Effector memory CD4-positive, alpha-beta T cell (primary cell): ENCODE measurements at places on chromosomes 6 and 20.

GRCh38 chr20:1536893-1537730 lies 20.4 kb downstream of the SIRPD start:
- no peak for DNase-seq

DNA sequence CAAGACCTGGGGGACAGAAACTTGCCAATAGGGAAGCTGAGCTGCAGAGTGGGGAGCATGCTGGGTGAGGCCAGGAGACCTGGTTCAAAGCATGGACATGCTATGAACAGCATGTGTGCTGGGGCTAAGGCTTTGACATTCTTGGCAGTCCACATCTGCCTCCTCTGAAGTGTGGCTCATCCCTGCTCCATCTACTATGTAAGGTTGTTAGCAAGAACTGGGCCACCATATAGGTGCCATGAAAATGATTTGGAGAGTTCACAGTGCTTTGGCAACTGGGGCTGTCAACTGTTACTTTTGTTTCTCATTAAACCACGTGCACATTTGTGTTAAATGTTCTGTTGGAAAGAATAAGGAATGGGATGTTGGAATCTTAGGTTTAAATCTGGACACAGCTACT lies 311.1 kb downstream of the CDC5L start:
- DNase-seq: no peak

GRCh38 chr6:13522656-13523055 lies 35.3 kb upstream of the GFOD1 start:
- no peak for DNase-seq

DNA sequence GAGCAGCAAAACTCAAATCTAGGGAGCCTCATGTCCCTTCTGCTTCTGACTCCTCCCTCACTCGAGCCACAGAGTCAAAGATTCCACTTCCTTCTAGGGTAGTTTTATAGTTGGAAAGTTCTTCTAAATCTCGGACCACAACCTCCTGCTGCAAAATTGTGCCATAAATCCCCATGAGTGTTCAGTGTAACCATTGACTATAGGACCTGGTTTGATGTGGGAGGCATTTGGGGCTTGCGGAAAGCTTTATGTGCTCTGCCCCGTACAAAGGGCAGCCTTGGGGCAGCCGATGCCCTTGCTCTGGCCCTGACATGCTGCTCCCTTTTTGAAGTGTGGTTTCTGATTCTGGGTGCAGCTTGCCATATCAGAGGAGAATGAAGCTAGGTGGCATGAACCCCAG lies 43.6 kb upstream of the IER3 start:
- no peak for DNase-seq

DNA sequence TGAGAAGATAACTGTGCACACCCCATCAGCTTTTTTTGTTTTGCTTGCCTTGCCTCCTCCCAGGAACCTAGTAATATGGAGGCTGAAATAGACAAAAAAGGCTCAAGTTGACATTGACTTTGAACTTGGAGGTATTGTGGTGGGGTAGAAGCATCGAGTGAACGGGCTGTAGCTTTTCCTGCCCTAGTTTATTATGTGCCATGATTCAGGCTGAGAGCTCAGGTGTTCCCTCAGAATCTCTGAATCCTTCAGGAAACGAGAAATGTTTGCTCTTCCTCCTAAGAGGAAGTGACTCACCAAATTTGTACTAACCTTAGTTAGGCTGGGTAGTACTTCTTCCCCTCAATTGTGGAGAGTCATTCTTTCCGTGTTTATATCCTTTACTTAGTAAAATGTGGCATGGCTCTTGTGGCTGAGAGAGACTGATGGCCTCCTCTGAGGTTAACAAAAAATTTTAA lies 98.8 kb downstream of the SASH1 start:
- DNase-seq: no peak

DNA sequence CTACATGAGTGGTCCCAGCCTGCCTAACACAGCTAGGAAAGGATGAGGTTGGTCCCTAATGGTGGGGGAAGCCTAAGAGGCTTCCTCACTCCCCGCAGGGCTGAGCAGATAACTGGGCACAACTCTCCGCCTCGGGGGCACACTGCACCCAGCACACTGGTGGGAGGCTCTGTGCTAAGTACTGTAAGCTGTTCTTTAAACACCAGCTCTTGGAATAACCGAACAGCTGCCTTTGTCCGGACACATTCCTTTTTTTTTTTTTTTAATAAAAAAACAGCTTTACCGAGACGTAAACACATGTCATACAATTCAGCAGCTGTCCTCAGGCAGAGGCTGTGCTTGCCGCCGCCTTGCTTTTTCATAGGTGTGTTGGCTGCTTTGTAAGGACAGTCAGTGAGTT lies 6.9 kb downstream of the PSMG4 start:
- no peak for DNase-seq

- DNase-seq: no peak
Measured at GRCh38 chr6:89954721-89955148, 60.5 kb downstream of the GJA10 start.

DNA sequence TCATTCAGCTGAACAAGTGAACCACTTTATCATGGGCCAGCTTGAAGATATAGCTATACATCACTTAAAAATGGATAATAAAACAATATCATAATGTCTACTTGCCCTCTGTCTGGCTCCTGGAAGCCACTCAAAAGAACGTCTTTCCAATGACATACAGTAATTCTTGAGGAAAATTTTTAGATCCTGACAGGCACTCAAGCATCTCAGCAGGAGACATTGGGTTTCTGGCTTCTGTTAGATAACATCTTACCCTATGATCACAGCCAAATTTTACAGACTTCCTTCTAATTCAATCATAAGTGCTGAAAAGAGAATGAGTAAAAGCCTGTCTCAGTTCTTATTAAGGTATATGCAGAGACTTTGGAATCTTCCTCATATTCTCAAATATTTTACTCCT lies 330 bp downstream of the CGA start:
- no peak for DNase-seq

GRCh38 chr6:158262755-158263154 lies 49.5 kb upstream of the TULP4 start:
- DNase-seq: no peak

DNA sequence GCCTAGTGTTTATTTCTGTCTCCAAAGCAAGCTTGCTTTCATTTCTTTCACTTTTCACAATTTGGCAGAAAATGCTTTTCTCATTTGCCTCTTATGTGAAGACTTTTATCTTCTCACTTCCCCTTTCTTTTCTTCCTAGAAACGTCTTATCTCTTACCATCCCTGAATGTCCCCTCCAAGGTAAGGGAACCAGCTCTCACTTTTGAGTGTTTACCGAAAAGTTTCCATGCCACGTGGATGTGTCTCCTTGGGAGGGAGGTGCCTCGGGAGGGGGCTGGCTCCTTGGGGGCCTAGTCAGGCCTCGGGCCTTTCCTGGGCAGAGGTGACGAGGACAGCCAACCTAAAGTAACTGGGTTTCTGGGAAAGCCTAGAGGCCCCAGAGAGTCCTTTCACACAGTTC lies 127.4 kb downstream of the CD24 start:
- no peak for DNase-seq

DNA sequence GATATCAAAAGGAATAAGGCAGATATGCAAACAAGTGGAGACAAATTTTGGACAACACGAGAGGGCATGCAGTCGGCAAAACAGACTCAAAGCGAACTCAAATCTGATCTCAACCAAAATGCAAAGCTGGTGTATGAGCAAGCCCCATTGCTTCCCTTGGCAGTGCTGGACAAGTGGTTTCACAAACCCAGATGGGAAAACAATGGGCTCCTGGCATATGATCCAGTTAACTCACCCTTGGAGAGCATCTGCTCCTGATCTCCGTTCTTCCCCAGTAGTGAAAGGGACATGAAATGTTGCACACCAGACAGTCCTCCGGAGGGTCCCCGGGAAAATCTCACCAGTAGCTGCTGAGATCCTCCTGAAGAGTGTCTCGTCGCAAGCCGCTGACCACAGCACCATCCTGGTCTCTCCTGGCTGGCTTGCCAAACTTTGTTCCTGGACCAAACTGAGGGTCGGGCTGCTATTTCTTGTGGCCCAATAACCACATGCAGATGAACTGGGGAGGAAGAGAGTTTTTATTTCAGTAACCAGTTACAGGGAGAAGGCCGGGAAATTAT lies 84.3 kb upstream of the THBS2 start:
- DNase-seq: no peak

DNA sequence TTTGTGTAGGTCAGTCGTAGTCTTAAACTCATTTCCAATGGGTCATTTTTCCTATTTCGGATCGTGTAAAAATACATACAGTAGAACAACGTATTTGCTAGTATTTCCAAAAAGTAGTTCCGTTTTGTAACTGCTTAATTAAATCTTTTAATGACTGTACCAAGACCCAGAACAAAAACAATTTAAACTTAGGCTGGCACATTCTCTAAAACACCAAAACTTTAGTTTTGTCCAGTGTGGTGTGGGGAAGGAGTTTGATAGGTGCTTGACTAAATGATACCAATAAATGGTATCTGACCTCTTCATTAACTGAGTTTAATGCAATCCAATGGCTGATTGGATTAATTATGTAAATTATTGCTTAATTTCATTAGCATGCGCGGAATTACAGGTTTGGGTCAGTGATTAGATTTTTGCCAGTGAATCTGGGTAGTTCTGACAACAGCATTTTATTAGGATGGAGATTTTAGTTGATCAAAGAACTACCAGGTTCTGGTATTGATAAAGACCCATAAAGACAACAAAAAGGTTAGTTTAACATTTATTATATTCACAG lies 20.8 kb downstream of the OR2B2 start:
- no peak for DNase-seq

GRCh38 chr20:63310265-63310991 lies 17.4 kb downstream of the COL20A1 start:
- DNase-seq: no peak

GRCh38 chr6:29519291-29520010 lies 31.7 kb upstream of the MAS1L start:
- DNase-seq: no peak

- DNase-seq: no peak
Measured at GRCh38 chr20:40218316-40218969, 470.6 kb downstream of the MAFB start.

DNA sequence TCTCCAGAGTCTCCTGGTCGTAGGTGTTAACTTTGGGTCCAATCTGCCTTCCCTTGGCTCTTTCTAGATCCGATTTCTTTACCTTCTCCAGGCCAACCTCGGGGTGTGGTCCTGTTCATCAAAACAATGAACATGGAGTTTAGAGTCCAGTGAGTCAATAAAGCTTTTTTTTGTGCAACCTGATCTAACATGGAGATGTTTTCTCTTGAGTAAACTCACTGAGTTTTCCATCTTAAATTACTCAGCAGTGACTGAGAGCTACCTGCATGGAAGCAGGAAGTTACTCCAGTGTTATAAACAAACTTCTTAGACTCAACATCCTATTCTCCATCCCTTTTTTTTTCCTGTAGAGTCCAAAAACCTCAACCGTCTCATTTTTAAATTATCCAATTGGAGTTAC lies 14.9 kb upstream of the SLC22A1 start:
- no peak for DNase-seq

GRCh38 chr20:36147690-36148089 lies 6.8 kb upstream of the EPB41L1 start:
- no peak for DNase-seq

DNA sequence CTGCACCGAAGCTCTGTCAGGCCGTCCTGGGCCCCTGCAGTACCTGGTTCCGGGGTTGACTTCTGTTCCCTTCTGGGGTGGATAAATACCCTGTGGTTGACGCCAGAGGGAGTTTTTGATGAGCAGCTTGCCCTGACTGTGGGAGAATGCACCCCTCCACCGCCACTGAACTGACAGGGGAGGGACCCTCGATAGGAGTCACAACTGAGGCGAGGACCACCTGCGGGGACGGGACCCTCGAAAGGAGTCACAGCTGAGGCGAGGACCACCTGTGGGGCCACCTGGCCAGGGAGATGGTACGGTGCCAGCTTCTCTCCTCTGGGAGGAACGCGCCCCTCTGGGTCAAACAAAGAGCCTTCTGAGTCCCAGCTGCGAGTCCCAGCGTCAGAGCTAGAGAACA lies 100.1 kb upstream of the FRMD1 start:
- no peak for DNase-seq

GRCh38 chr6:38678178-38678760 lies 24.7 kb downstream of the GLO1 start:
- DNase-seq: no peak

GRCh38 chr20:46934746-46935287 lies 40.2 kb downstream of the EYA2 start:
- no peak for DNase-seq

- no peak for DNase-seq
Measured at GRCh38 chr6:47165918-47166317, 123.8 kb upstream of the ADGRF1 start.

DNA sequence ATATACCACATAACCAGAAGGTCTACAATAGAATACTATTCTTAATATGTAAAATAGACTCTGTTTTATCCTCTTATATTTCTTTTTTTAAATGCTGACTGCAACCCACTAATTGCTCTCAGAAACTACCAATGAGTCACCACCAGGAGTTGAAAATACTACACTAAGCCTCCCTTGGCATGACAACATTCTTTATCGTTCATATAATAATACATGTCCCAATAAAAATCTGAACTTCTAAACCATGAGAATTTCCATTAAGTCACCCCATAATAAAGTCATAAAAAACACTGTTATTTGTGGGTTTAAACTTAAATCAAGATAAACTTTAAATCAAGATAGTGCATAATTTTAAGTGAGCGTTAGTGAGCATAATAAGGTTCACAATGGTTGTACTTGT lies 4.2 kb downstream of the HACE1 start:
- DNase-seq: no peak

GRCh38 chr6:138907167-138907566 lies 80.9 kb downstream of the REPS1 start:
- no peak for DNase-seq

- DNase-seq: no peak
Measured at GRCh38 chr6:43962458-43962857, 164.8 kb downstream of the MRPL14 start.

GRCh38 chr6:41940759-41941279 lies 789 bp downstream of the CCND3 start:
- peak; percentile 36 for DNase-seq

DNA sequence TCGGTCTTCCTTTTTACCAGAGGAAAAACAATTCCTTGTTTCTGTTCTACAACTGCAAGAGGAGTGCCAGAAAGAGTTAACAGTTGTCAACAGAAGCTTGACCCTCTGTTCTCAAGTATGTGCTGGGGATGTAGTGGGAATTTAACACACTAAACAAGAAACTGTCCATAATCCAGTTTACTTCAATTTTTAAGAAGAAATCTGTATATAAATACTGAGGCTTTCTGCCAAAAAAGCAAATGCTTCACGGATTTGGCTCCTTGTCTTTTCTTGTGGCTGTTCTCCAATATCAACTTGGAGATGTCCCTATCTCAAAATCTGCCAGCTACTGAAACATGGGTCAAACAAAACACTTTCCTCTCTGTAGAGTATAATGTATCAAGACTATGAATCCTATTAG lies 26.8 kb downstream of the REV3L start:
- no peak for DNase-seq

GRCh38 chr20:43781215-43781614 lies 54.4 kb upstream of the GTSF1L start:
- no peak for DNase-seq
